ENCODE measurements at places on chromosomes 6 and 20.

DNA sequence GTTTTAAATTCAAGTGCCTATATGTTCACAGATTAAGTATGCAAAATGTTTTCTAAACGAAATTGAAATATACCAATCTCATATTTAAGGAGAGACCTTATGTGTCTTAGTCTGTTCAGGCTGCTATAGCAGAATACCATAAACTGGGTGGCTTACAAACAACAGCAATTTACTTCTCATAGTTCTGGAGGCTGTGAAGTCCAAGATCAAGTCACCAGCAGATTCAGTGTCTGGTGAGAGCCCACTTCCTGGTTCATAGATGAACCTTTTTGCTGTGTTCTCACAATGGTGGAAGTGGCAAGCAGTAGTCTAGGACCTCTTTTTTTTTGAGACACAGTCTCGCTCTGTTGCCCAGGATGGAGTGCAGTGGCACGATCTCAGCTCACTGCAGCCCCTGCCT lies 3.5 kb upstream of the DSTN start:
- no peak for DNase-seq

DNA sequence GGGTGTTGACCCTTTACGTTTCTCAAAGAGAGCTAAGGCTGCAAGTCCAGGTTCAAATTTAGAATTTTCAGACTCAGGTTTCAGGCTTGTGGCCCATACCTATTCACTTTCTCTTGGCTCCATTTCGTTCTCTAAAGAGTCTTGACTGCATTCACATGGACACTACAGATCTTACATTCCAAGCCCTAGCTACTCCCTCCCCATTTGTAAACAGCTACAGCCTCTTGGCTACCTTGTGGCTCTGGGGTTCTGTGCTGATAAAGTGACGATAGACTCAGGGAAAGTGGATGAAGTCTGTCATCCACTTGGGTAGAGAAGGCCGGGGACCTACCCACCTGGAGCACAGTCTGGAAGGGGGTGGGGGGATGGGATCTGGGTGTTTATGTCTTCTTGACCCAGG lies 503.3 kb downstream of the LMBRD1 start:
- no peak for DNase-seq

DNA sequence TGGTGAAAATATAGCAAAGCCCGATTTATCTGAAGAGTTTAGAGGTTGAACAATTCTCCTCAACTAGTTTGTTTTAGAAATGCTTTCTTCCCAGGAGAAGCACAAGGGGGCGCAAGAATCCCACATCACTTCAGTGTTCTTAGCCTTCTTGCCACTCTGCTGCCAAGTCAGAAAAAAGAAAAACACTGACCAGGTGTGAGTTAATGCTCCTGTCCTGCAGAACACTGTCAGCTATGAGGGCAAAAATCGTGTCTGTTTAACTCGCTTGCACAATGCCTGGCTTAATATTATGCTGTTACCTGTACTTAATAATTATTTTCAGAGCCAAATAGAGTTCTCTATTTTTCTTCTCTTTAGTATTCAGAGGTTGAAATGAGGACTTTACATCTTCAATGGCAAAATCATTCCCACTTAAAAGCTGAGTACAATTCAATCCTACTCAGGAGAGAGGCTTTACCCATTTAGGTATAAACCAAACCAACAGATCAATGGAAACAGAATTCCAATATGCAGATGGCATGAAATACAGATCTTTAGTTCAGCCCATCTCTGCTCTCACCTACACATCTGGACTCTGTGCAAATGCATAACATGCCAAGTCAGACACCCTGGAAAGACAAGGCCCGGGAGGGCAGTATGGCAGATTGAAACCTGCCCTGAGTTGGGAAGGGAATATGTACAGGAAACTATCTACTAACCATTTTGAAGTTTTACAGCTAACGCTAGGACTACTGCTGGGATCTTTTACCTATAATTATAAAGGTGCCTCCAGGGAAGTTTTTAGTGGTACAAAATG lies 71.4 kb upstream of the TULP1 start:
- DNase-seq: peak; percentile 58

DNA sequence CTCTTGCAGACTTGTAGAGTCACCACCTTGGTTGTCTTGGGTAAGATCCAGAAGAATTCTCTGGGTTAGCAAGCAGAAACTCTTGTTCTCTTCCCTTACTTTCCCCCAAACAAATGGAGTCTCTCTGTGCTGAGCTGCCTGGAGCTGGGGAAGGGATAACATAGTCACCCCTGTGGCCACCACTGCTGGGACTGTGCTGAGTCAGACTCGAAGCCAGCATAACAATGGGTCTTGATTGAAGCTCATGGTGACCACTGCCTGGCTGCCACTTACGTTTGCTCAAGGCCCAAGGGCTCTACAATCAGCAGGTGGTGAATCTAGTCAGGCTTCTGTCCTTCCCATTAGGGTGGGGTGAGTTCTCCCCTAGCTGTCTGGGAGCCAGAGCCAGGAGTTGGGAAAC lies 15.4 kb upstream of the ERVFRD-1 start:
- DNase-seq: no peak

GRCh38 chr6:51167468-51167867 lies 348.8 kb downstream of the TFAP2B start:
- DNase-seq: no peak

- DNase-seq: no peak
These were observed 88.1 kb downstream of the PPP1R14C start for GRCh38 chr6:150230832-150231524.

- no peak for DNase-seq
These were observed 50.4 kb upstream of the TLDC2 start for GRCh38 chr20:36825385-36826104.

- no peak for DNase-seq
These were observed 42.1 kb upstream of the CDH22 start for GRCh38 chr20:46350201-46350985.

DNA sequence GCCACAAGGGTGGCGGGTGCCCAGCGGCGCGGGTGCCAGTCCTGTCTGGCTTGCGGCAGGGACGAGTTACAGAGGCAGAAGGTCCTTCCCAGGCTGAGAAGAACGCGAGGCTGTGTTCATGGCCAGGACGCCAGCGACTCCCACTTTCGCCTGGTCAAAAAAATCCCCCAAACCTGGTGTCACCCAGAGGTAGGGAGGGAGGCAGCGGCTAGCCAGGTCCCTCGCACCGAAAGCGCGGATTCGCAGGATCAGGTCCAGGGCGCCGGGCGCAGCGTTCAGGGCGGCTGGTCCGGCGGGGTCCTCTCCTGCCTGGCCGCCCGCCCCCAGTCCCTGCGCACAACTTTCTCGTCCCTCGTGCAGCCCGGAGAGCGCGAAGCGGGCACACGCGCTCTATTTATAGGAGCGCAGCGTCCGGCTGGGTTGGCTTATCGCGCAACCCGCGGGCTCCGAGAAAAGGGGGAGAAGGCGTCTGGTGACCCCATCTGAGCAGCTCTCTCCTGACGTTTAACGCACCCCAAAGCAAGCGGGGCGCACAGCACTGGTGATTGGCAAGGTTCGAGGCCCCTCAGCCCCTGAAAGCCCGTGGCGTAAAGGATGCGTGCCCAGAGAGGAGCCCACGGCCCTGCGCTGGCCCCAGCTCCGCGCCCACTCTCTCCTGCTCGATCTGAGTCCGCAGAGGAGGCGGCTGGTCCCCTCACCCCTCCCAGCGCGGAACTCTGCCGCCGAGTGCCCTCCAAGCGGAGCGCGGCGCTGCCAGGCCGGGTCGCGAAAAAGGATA lies 519 bp downstream of the CBLN4 start:
- DNase-seq: no peak

- DNase-seq: no peak
These were observed 286.1 kb upstream of the PLCB4 start for GRCh38 chr20:8782804-8783203.

DNA sequence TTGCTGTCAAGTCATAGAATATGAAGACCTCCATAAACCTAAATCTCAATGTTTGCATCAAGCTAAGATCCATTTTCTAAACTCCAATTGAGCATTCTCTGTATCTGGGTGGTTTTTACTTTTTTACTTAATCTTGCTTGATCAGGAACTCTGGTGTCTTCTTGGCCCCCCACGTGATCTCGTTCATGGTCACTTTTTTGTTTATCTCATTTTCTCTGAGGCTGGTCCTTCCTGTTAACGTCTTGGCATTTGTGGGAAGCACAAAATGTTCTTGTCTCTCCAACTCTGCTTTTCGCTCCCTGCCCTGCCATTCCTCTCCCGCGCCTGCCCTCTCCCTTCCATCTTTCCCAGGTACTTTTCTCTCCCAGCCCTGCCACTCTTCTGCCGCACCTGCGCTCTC lies 14.0 kb upstream of the MAPRE1 start:
- no peak for DNase-seq

DNA sequence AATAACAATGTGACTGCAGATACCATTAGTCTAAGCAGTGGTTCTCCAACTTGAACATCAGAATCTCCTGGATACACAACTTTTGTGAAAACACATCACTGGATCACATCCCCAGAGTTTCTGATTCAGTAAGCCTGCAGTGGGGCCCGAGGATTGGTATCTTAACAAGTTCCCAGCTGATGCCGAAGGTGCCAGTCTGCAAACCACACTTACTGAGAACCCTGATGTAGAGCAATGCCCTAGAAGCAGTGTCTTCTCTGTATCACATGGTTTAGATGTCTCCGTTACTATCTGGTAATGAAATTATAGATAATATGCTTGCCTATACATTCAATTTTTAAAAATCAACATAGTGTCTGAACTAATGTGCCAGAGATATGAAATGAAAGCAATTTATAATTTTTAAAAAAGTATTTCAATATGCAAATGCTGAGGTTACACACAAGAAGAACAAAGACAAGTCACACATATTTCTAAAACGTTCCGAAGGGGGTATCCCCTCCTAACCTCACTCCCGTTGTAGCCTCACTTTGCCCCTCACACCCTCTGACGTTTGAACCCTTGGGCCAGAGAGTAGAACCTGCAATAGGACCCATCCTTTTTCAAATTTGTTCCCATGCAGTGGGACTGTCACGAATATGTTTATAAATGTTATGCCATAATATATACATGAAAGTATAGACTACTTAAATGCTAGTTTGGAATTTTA lies 115.4 kb upstream of the SAMD5 start:
- DNase-seq: no peak

DNA sequence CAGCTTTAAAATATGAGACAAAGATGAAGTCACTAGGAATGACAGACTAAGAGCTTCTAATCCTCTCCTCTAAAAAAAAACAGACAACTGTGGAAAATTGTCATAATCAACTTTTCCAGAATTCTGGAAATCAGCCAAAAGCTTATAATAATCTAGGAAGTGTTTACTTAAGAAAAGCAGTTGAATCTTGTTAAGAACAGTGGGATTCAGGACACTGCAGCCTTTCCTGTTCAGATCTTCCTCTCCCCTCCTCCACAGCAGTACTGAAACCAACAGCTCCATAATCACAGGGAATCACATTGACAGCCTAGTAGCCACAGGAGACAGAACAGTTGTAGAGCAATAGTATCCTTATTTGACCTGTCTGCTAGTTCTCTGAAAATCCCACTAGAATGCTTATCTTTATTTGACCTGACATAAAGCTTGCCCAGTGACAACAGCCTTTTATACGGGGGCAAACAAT lies 41.6 kb downstream of the IBTK start:
- no peak for DNase-seq

- DNase-seq: peak; percentile 61
These were observed 651 bp upstream of the TAPBP start for GRCh38 chr6:33314515-33314942.

GRCh38 chr20:45085289-45085688 lies 15.6 kb downstream of the KCNS1 start:
- no peak for DNase-seq

GRCh38 chr20:46324960-46325703 lies 16.8 kb upstream of the CDH22 start:
- DNase-seq: no peak

DNA sequence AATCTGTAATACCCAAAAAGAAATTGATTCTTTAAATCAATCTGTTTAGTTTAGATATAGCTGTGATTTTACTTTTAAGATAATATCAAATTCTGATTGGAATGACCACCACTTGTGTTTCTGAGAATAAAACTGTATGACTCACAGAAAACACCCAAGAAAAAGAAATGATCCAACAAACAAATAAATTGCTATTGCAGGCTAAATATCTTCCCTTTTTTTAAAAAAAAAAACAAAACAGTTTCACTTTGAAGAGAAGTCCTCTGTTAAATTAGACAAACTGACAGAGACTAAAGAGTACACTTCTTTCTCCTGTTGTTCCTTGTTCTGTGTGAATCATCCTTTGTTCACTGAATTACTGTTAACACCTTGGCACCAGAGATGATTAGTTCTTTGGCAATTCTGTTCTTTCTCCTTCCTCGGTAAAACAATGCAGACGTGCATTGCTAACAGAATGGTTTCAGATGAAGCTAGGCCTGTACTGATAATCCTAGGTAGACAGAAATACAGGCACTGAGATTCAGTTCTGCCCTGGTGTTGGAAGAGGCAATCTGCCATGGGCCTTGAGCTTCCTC lies 895.2 kb upstream of the CITED2 start:
- no peak for DNase-seq

All from activated T-helper 9 cell treated with anti-CD3 and anti-CD28 coated beads, Interleukin-2, amount 50 U/mL, for 16 hours (primary cell).